ENCODE measurements at places on chromosomes 5 and 9.

- DNase-seq: no peak
Measured at GRCh38 chr5:36610621-36611020, 4.2 kb downstream of the SLC1A3 start.

DNA sequence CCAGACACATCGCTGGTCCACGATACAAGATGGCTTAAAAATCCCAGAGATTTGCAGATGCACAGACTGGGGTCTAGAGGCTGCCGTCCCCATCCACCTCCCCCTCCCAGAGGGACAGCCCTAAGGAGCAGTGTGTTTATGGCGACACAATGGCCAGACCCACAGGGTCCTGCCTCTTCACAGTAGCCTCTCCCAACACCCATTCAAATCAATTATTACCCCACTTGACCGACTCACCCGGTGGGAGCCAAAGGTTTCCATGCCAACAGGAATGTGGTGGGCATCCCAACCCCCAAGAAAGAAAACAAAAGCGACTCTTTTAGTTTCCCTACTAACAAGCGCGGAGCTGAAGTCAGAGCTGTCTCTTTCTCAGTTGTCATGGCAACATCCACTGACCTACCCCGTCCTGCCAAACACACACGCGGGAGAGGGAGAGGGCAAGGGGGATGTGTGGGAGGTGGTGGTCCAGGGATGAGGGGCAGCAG is 209.0 kb downstream of the TTLL11 start:
- DNase-seq: no peak

DNA sequence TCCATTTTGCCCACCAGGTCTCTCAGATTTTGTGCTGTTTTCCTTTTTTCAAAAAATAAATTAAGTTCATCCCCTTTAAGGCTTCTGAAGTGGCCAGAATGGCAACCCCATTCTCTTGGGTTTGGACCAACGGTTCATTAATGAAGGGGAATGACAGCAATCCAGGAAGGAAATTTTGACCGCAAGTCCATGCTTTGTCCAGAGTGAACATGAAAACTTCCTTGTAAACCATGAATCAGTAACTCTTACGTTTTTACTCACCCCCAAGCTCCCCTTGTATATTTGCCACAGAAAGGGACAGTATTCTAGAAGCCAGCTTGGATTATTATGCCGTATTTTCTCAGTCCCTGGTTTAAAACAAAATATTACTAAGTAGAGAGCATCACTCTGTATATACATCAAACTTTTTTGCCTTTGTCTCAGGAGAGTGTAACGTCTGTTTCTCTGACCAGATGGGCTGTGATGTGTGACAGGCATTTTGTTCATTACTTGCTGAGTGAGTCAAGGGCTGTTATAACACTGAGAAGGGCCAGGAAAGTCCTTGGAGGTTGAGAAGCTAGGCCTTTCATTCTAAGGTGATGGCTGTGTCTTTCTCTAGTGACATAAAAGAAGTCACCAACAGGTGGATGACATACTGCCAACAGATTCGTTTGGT is 148.2 kb downstream of the SMARCA2 start:
- DNase-seq: no peak

DNA sequence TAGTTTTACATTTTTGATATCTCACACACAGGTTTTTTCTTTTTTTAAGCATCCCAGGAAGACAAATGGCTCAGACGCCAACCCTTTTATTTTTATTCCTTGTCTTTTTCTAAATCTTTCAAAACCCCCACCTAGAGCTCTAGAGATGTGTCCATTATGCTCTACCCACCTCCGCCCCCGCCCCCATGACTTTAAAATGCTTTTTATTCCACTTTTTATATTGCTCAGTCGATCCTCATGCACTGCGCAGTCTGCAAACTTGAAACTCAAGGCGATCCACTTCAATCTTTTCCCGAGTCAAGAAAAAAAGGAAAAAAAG is 411 bp upstream of the MAT2B start:
- no peak for DNase-seq

DNA sequence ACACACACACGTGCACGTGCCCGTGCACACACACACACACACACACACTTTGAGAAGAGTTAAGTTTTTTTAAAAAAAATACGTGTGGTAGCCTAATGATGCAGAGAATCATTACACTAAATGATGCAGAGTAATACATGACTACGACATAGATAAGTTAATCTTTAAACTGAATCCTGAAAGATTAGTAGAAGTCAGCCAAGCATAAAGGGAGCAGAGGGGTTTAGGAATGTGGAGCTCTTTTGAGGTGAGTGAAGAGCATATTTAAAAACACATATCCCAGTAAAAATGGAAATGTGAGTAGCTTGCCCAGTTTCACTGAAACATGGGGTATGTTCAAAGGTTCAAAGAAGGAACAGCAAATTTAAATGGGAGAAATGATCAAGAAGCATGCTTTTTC is 61.3 kb upstream of the TYRP1 start:
- no peak for DNase-seq

DNA sequence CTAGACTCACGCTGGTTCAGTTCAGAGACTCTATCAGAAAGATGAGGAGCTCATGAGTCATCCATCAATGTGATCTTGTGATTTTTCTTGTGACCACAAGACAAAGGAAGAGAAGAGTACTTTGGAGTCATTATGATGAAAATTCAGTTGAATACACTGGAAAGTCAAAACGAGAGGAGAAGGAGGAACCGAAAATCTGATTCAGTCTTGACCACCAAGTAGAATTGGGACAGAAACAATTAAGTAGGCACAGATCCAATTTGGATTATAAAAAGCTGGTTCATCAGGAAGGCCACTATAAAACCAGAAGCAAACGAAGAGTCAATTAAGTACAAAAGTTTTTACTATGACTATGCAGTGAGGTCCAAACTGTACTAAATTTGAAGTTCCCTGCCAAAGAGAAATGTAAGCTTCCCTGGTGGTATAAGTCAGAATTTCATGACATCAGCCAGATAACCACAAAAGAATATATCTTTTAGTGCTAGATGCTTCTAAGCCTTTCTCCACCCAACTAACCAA is 90.9 kb downstream of the THBS4 start:
- no peak for DNase-seq

- no peak for DNase-seq
Measured at GRCh38 chr5:39013938-39014337, 60.3 kb downstream of the RICTOR start.

DNA sequence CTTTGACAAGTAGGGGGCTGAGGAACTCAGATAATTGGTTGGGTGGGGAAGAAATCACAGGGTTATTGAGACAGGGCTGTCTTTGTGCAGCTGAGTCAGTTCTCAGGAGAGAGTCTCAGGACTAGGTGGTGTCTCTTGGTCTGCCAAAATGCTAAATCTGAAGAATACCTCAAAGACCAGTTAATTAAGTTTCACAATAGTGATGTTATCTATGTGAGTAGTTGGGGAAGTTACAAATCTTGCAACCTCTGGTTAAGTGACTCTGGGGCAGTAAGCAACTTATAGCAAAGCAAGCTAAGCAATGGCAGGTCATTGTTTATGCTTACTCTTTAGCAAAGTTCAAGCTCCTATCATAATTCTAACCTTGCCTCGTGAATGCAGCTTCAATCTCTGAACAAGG is 53.6 kb downstream of the GIN1 start:
- no peak for DNase-seq

- DNase-seq: no peak
Measured at GRCh38 chr5:170584450-170585058, 80.7 kb downstream of the KCNIP1 start.

DNA sequence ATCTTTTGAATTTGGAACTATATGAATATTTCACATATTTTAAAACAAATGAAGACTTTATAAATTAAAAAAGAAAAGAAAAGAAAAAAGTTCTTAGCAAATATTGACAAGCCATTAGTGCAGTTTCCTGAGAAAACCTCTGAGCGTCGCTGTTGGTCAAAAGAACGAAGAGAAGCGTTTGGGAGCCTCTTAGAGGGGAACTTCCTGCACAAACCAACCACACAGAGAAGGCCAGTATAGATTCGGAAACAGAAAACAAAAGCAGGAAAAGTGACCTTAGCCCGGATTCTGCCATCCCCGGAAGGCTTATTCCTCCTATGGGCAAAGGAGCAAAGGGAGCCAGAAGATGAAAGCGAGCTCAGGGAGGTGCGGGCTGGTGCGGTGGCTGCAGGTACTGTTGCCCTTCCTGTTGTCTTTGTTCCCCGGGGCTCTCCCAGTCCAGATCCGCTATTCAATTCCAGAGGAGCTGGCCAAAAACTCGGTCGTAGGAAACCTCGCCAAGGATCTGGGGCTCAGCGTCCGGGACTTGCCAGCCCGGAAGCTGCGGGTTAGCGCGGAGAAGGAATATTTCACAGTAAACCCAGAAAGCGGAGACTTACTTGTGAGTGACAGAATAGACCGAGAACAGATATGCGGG is at the start of gene PCDHGB2:
Gene PCDHGB2, plus strand, starts transcription at position 205 of the 637 bp plus-strand sequence. Its CDS starts 142 bp downstream, at position 347.
- peak; percentile 18 for DNase-seq

DNA sequence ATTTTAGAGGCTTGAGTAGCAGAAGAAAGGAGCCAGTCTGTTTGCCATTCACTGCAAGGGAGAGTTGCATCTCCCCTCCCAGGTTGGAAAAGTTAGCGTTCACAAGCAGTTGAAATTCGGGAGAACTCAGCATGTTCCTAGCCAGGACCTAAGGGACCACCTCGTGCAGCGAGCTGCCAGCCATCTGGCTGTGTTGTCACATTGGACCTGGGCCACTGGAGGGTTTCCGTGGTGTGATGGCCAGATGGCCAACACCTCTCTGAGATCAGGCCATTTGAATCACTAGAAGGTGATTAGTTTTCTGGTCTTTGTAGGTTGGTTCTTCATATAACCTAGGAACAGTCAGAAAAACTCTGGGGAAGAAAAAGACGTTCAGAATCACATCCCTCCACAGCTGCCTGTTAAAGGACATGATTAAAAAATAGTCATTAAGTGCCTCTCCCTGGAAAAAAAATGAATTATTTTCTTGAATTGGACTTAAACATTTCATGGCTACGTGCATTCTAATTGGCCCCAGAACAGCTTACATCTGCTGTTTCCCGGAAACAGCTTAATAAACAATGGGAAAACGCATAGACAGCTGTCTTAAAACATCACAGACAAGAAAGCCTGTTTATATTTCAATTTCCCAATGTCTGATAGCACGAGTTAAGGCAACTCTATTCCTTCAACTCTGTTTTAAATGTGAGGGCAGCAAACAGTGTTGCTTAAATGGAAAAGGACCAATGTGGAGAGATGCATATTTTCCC is 303.9 kb downstream of the TENT4A start:
- no peak for DNase-seq

- no peak for DNase-seq
Measured at GRCh38 chr5:59092758-59093157, 509.9 kb downstream of the RAB3C start.

- DNase-seq: no peak
Measured at GRCh38 chr9:79742110-79742721, 170.5 kb downstream of the TLE4 start.

DNA sequence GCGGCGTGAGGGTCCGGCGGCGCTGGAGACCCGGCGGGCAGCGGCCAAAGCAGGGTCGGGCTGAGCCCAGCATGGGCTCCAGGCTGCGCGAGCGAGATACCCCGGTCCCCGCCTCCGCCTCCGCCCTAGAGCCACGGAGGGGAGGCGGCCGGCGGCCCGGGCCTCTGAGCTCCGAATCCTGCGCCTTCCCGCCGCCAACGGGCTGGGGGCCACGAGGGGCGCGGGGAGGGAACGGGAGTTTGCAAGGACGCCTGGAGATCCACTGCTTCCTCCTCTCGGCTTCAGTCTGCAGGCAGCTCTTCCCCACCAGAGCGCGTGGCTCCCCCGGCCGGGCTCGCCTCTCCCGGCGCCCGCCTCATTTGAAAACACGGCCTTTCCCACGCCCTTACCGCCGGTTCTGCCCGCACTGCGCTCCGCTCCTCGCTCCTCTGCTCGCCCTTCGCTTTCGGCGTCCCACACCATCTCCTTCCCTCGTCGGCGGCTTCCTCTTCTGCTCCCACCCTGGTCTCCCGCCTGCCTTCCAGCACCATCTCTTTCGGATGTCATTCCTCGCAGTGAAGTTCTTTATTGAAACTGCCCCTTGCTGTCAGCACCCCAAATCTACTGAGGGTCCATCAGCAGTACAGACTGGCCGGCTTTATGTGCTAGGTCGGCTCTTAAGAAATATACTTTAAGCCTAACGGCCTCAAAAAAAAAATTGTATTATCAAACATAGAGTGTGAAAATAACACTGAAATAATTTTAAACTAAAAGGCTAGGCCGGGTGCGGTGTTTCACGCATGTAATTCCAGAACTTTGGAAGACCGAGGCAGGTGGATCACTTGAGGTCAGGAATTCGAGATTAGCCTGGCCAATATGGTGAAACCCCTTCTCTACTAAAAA is 105.0 kb upstream of the FAM120A start:
- DNase-seq: no peak

- no peak for DNase-seq
Measured at GRCh38 chr5:111655169-111655924, 101.6 kb downstream of the NREP start.

- no peak for DNase-seq
Measured at GRCh38 chr5:538271-538771, 14.1 kb upstream of the SLC9A3 start.

DNA sequence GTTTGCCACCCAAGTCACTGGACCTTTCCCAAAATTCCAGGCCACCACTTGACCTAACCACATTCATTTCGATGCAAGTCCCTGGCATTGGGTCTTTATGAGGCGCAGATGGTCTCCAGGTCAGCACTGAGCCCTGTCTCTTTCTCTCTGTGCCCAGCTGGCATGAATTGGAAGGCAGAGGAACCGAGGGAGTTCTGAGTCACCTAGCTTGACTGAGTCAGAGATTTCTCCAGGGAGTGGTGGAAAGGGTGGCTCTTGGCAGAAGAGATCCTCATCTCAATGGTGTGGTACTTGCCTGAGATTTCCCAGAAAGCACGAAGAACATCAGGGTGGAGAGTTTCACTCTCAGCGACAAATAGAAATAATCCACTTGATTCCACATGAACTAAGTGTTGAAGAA is 43.8 kb downstream of the WDR36 start:
- no peak for DNase-seq

- peak; percentile 82 for DNase-seq
Measured at GRCh38 chr9:100601216-100601615, 23.3 kb downstream of the CAVIN4 start.

- DNase-seq: no peak
Measured at GRCh38 chr5:178555771-178556211, 34.4 kb downstream of the COL23A1 start.

GRCh38 chr9:35726931-35727330 is 5.1 kb downstream of the TLN1 start:
- peak; percentile 80 for DNase-seq
